ENCODE measurements at places on chromosomes 2 and 18.

DNA sequence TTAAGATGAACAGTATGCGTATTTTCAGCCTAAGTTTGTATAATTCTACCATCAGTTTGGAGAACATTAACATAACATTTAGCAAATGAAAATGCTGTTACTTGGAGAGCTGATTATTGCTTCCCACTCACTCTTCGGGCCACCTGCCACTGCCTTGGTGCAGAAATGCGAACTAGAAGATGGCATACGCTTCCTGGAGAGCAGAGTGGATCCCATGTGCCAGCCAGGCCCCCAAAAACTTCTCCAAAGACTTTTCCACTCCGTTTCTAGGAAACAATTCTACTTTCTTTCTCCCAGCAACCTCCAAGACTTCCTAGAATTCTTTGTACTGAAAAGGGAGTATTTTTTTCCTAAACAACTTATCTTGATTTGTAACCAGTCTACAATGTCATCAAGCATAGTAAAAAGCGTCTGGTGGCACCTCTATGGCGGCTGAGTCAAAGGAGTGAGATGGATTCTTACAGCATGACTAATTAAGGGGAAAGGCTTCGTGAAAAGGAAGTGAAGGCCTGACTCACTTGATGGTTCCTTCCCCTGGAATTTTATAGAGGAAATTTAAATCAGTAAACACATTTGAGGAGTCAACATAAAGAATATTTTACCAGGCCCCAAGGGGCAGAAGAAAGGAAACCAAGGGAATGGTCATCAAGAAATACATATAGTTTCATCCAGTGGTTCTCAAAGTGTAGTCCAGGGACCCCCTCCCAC lies 36.6 kb downstream of the FEZ2 start:
- no peak for DNase-seq

DNA sequence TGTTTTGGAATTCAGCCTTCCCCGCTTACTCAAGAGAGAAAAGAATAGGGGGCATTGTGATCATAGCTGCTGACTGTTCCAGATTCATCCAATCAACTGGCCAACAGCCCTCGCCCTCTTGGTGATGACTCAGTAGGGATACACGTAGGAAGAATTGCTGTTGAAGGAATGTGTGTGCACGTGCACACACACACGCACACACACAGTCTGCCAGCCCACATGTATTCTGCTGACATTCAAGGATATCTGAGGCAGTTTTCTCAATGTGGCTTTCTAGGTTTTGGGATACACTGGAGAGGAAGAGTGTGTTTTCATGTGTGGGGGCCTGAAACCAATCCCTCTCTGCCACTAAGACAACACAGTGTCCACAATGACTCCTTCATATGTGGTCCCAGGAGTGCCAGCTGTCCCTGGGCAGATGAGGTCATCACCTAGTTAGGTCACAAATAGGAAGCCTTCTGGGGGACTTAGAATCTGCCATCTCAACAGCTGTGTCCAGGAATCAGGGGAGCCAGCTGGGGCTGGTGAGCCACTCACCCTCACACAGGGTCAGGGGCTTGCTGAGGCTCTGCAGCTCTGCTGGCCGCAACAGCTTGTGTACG lies 352.6 kb downstream of the SS18 start:
- DNase-seq = no peak

GRCh38 chr18:24628326-24628725 lies 167.9 kb downstream of the HRH4 start:
- DNase-seq = no peak

GRCh38 chr2:174821628-174822027 lies 57.4 kb upstream of the CHRNA1 start:
- no peak for DNase-seq

- no peak for DNase-seq
These were observed 169.4 kb downstream of the EHBP1 start for GRCh38 chr2:62874881-62875383.

- no peak for DNase-seq
These were observed 797 bp downstream of the TTC32 start for GRCh38 chr2:19900931-19901441.

GRCh38 chr2:236177604-236177966 lies 9.4 kb upstream of the GBX2 start:
- DNase-seq = peak; percentile 72

DNA sequence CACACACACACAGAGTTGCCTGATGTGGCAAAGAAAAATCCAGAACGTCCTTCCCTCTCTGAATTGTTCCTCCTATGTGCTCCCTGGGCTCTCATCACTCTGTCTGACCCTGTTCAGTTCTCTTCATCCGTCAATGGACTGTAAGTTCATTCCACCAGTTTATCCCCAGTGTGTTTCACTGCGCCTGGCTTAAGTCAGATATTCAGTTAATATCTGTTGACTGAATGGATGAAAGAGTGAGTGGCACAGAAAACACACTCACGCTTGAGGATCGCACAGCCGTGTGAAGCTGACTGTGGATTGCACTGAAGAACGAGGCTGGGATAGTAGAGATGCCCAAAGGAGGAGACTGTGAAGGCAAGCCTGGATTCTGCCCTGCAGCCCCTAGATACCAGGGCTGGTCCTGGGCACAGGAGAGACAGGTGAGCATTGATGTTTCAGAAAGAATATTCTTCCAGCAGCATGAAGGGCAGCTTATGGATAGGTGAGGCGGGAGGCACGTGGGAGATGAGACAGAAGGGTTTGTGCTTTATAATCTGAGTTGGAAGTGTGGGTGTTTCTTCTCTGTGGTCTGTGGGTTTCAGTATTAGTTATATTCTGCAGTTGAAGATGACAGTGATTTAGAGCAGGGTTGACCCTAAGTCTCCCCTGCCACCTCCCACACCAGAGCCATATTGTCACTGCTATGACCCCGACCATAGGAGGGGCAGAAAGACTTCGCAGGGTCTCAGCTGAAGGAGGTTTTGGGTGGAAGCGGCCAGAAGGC lies 129.9 kb downstream of the SOCS6 start:
- no peak for DNase-seq

- no peak for DNase-seq
These were observed 324.9 kb downstream of the CCDC85A start for GRCh38 chr2:56508662-56509061.

- no peak for DNase-seq
These were observed at the start of gene TXNDC2 for GRCh38 chr18:9885170-9886004. Gene TXNDC2, plus strand, starts transcription at chr18:9885973. Its CDS starts 708 bp downstream, at chr18:9886681.

GRCh38 chr2:82501217-82501616 lies 1957.9 kb downstream of the SUCLG1 start:
- no peak for DNase-seq

DNA sequence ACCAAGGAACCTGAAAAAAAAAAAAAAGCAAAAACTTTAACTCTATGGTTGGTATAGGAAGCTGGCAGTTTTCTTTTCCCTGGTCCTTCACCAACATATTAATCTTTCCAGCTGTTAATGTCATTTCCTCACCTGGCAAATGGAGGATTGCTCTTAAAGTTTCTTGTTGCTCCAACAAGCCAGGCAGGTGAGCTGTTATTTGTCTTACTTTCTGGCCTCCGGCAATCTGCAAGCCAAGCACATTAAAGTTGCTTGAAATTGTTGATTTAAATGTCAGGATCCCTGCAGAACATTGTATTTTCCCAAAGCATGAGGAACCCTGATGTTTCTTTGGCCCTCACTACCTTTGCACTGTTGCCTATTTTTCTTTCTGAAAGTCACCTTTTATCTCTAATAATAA lies 664.9 kb downstream of the METTL4 start:
- no peak for DNase-seq

- no peak for DNase-seq
These were observed 259.0 kb downstream of the LRATD1 start for GRCh38 chr2:14891546-14891945.

DNA sequence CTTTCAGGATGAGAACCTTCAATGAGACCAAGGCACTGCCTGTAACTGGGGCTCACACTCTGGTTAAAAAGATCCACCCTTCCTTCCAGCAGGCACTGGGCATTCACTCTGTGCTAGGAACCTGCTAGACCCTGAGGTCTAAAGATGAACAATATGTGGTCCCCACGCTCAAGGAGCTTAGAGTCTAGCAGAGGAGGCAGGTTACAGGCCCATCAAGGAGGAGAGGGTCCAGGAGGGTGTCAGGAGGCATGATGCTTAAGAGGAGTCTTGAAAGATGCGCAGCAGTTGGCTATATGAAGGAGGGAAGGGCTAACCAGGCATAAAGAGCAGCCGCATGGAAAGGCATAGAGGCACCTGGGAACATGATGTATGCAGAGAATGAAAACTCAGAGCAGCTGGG lies 4.5 kb downstream of the ANKRD53 start:
- no peak for DNase-seq

- DNase-seq = no peak
These were observed 72.3 kb downstream of the SLC66A3 start for GRCh38 chr2:11227595-11227994.

GRCh38 chr18:79801217-79801616 lies 3.5 kb downstream of the KCNG2 start:
- no peak for DNase-seq

GRCh38 chr2:96369186-96369585 lies 33.6 kb downstream of the NCAPH start:
- DNase-seq = no peak

DNA sequence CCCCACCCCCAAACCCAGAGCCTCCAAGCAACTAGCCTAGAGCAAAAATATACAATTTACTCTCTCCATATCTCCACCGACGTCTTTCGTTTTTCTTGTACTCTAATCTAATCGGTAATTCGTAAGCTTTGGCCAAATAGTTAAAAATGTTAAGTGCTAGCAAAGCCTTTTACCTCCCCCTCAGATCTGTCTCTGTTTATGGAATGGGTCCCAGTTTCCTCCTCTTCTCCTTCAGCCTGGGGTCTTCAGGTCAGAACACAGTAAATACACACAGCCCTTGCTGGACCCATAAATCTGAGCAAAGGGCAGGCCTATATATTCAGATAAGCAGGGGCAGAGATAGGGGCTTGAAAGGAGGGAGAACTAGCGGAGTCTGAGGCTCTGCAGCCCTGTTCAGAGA lies 267.4 kb downstream of the MEIS1 start:
- DNase-seq = no peak

DNA sequence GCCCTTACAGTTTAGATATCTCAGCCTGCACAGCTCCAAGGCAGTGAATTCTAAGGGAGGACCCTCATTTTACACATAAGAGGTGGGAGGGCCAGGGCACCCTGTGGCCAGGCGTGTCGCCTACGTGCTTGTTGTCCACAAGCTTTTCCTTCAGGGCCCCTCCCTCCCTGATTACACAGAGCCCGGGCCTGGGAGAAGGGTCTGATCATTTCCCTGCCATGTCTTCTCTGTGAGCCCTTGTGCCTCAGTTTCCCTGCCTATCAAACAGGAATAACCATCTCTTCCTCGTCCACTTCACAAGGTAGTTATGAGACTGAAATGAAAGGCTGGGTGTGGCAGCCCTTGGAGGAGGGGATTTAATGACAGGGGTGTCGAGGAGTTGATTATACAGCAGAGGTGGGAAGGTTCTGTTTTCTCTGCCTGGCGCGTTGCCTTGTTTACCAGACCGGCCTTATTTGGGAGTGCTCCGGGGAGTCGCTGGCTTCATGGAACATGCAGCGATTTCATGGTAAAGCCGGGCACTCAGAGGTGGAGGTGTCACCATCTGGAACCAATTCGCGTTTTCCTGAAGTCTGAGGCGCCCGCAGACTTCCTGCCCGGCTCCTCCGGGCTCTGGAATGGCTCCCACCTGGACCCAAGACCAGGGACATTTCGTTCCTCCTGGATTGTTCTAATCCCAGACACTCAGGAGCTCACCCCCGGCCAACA lies 208.9 kb downstream of the KLHL29 start:
- no peak for DNase-seq

GRCh38 chr2:171167352-171167997 lies 6.8 kb upstream of the TLK1 start:
- DNase-seq = no peak

DNA sequence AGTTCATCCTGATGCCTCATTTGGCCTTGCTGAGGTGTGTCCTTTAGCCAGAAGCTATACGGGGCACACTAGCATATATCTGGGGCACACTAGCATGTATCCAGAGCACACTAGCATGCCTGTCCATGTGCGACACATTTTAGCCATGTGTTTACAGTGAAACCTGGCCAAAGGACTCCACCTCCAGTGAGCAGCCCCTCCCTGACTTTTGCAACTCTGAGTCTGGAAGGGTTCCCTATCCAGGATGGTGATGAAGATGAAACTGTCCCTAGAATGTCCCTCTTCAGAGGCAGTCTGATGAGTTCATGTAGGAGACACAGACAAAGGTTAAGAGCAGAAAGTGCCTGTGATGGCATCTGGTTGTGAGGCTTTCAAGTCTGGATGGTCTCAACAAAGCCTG lies 61.4 kb upstream of the LGALSL start:
- DNase-seq = no peak

GRCh38 chr18:50687491-50687890 lies 127.6 kb downstream of the MAPK4 start:
- DNase-seq = no peak

DNA sequence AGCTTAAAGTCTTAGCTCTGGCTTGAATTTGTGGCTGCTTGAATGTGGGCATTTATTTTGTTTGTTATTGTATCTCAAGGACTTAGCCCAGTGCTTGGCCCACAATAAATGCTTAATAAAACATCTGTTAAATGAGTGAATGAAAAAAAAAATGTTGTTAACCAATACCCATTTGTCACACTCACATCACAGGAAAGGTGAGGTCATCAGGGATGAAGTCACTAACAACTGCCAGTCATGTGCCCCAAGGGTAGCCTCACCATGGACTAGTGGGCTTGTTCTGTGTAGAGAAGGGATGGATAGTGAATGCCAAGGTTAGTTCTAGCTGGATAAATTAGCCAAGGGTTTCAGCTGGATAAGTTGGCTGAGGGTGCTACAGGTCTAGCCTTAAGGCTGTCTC lies 3.0 kb downstream of the NRBP1 start:
- DNase-seq = no peak

DNA sequence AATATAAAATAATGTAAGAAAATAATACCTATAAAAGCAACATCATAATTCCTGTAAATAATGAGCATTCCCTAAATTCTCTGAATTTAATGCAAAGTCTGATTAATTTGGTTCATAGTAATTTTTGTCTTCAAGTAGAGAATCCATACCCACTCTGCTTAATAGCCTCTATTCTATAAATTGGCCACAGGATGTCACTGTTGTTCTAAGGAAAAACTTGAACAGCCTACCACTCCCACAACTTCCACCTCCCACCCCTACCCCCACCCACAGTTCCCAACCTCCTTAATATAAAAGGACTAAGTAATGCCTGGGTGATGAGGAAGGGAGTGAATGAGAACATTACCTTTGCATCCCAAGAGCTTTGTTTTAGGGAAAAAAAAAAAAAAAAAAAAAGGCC lies 27.2 kb upstream of the BBS5 start:
- no peak for DNase-seq

DNA sequence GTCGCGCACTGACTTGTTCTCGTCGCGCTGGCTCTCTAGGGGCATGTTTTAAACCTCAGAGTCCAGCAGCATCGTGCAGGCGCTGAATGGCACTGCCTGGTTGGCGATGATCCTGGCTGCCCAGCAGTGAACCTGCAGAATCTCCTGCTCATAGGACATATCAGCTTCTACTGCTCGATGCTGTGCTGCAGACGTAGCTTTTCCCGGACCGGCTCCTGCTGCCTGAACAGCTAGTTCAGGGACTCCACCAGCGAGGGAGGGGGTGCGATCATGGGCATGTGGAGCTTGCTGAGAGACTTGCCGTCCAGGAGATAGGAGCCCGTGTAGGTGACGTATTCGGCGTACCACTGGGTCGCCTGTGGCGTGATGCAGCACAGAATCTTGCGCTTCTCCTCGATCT lies 890.0 kb upstream of the LRRTM1 start:
- no peak for DNase-seq

GRCh38 chr2:223771475-223771874 lies 65.9 kb downstream of the AP1S3 start:
- DNase-seq = no peak

Measured in nephron progenitor cell (in vitro differentiated cells).